Cortex of kidney (tissue), 1 donor: ENCODE measurements at places on chromosomes 4 and X.

DNA sequence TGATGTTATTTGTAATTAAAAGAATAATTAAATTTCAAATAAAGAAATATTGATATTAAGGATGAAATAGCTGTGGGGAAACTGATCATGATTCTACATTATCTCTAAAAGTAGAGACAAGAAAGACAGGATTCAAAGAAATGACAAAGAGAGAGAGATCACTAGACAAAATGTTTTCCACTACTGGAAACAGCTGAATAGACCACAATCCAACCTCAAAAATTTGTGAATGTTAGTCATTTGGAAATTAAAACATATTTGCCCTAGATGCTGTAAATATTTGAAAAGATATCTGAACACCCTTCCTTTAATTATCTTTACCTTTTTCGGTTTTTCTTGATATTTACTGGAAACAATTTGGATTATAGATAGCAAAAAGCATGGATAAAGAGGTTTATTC, 414.9 kb downstream of the CENPC start:
- no peak for DNase-seq

DNA sequence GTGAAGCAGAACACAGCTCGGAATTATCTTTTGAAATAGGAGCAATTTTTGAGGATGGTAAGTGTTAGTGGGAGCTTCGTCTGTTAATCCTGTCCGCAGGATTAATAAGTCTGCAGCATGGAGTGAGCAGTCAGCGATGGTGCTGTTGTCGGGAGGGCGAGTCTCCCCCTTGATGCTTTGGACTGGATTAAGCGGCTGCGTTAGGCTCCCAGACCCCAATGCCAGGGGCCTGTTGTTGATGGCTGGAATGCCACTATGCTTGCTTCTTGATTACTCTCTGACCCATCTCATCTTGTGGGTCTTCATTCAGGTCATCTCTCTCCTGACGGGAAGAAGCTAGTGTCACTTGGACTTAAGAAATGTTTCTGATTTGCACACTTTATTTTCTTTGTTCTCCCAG, 332.6 kb downstream of the ARHGAP10 start:
- no peak for DNase-seq

DNA sequence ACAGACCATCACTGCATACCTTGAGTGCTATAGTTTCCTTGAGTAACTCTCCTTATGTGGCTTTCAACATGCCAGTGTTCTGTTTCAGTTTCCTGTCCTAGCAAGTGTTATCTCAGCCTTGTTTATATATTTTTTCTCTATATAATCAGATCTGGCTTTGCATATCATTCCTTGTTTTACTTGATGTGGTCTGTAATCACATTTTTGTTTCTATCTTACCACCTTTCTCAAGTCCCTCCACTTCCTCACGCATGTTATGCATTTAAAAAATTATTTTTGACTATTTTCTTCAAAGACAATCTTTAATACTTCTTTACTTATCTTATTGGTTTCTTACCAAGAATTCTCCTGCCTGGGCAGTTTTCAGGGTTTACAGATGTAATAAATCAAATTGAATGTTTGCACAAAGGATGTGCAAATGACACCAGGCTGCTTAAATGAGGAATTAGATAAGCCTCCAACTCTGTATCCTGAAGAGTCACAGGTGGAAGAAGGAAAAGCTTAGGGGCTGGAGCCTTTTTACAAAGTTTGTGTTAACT, 351.2 kb downstream of the BMPR1B start:
- DNase-seq: no peak

GRCh38 chr4:114156371-114156770, 176.9 kb upstream of the ARSJ start:
- no peak for DNase-seq

DNA sequence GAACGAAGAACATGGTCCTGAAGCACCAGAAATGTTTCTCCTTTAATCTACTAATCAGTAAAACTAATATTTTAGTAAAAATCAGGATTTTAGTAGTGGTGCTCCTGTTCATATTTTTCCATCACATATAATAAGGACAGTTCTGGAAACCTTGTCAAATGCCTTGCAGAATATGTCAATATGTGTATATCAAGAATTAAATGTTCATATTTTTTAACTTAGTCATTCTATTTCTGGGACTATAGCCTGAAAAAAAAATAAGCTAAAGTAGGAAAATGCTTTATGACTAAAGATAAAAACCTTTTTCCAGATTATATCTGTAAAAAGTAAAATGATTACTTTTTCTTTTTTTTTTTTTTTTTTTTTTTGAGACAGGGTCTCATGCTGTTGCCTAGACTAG, 65.1 kb downstream of the MAB21L2 start:
- no peak for DNase-seq

- DNase-seq: no peak
Observed at GRCh38 chr4:125266901-125267604, 47.7 kb upstream of the FAT4 start.

- no peak for DNase-seq
Observed at GRCh38 chr4:153265306-153266047, 61.2 kb downstream of the TRIM2 start.

DNA sequence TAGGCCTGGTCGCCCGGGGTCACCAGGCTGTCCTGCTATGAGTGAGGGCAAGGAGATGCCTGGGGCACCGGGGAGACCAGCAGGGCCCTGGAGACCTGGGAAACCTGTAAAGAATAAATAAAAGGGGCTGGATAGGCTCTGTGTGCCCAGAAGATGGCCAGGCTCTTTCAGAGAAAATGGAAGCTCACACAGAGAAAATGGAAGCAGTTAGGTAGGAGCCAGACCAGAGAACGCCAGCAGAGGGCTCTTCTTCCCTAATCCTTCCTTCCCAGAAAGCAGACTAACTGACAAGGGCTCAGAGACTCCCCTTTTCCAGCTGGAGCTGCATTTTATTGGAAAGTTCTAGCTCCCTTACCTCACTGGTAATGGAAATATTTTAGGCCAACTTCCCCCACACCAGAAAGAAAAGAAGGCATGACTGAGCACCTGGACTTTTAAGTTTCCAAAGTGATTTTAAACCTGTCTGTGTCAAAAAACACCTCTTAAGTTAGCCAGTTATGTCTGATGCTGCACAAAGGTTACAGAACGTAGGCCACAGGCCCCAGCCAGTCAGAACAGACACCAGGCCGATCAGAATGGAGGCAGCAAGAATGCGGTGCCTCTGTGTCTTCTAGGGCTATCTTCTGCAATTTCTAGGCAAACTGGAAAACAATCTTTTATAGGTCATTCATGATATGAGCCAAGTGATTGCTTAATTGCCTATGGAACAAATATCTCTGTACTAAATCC, 74.0 kb downstream of the ATG4A start:
- DNase-seq: no peak

- no peak for DNase-seq
Observed at GRCh38 chr4:64582492-64582891, 173.2 kb upstream of the TECRL start.

DNA sequence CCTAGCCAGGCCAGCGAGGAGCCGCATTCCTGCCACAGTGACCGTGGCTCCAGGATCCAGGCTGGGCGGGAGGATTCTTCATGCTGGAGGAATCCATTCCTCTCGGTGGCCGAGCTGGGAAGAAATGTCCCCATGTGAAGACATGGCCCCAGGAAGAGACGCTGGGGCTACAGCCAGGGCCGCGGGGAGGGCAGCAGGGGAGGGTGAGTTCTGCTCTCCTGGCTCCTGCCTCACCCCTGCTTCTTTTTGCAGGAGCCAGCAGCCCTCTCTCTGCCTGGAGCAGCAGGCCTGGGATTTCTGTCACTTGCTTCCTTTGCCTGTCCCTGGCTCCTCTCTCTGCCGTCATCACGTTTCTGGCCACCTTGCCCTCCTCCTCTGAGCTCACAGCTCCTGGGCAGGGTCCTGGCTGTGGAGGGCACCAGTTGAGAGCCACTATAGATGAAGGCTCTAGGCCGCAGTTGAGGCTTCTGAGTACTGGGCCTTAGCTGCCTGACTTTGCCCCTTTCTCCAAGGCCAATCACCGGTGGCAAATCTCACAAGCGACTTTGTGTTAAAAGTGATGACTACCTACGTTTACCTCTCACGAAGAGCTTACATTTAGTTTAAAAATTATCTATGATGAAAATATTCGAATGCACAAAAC, 48.3 kb downstream of the ENPP6 start:
- no peak for DNase-seq

DNA sequence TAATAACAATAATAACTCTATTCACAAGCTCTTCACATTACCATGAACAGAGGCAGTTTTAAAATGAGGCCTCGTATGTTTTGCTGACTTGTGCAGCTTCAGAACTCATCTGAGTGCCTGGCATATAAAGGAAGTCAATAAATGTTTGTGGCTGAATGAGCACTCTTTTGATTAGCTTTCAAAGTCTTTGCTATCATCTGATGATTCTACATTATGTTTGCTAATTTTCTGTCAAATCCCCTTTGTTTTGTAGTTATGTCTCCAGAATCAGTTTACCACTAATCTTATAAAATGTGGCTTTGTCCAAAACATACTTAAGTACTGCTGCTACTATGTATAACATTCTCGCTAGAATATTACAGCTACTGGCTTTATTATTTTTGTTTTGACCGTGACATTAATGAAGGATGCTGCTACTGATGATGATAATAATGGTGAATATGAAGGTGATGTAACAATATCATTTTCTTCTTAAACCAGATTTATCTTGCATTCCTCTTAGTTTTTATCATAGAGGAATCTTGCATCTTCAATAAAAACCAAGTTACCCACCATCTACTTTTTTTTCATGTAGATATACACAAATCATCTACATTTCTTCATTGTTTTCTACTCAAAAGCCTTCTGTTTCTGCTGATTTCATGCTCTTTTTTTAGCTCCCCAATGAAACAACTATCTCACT, 384.5 kb downstream of the NAF1 start:
- no peak for DNase-seq

GRCh38 chr4:74323663-74324062, 15.4 kb downstream of the EPGN start:
- DNase-seq: no peak

DNA sequence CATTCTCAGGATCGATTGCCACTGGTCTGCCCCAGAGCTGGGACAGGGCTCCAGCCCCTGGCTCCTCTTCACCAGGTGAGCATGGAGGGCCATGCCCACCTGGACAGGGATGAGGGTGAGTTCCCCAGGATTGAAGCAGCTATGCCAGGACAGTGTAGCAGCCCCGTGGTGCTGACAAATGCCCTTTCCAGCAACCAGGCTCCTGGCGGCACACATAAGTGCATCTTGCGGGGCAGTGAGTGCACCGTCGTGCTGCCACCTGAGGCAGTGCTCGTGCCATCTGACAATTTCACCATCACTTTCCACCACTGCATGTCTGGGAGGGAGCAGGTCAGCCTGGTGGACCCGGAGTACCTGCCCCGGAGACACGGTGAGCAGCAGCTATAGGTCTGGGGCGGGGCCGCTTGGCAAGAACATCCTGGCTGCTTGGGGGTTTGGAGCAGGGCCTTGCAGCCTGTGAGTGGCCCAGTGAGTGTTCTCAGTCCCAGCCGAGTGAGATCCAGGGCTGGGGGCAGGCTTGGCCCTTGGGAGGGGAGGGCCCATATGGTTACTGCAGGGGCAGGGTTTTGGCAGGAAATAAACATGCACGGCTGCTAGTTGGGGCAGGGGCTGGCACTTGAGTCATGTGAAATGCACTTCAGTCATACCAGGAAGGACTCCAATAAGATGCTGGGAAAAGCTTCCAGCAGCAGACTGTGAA, 6.1 kb downstream of the IL9R start:
- no peak for DNase-seq

GRCh38 chr4:151426513-151426912, 17.5 kb downstream of the FHIP1A start:
- no peak for DNase-seq

DNA sequence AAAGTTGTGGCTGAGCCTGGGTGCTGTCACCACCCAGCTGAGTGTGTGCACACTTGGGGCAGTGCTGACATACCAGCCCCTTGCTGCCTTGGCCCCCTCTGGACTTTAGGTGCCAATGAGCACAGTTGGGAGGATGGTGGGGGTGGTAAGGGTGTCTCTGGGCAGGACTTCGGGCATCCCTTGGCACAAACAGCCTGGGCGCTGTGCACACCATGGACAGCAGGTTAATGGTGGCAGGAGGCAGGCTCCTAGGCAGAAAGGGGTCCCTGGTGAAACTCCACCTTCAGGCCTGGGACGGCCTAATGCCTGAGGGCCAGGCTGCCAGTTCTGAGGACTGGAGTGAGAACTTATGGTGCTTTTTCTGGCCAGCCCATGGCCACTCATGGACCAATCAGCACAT, 32.4 kb upstream of the TEX13C start:
- no peak for DNase-seq

- no peak for DNase-seq
Observed at GRCh38 chr4:185142564-185142911, 528 bp upstream of the SLC25A4 start.

DNA sequence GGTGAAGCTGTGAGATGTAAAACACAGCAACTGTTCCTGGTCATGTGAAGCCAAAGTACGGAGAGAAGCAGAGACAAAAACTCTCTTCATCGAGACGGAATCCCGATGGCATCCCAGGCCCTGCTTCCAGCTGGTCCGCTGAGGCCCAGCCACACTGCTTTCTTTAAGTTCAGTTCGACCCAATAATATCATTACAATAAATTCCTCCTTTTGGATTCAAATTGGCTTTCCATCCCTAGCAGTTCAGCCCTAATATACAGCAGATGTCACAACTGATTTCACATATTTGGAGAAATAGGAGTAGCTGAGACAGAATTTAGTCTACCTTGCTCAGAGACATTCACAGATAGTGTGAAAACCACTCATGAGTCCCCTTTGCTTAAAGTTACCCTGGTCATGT, 98.3 kb upstream of the SPRY1 start:
- DNase-seq: no peak
